ENCODE measurements at places on chromosomes 3 and 15.

DNA sequence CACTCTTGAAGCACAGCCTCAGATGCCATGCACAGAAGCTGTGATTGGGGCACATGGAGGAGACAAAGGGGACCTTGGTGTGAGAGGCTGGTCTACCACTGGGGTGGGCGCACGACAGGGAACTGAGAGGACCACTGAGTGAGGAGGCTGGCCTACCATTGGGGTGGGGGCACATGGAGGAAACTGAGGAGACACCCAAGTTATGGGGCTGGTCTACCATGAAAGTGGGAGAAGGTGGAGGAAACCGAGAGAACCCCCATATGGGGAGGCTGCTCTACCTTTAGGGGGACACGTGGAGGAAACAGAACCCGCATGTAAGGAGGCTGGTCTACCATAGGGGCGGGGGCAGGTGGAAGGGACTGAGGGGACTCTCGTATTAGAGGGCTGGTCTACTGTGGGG is 153.4 kb downstream of the FBLN2 start:
- no peak for DNase-seq

- no peak for DNase-seq
Observed at GRCh38 chr3:183816681-183817510, 8.5 kb downstream of the MAP6D1 start.

- DNase-seq = no peak
Observed at GRCh38 chr3:165742351-165742750, 94.9 kb downstream of the BCHE start.

DNA sequence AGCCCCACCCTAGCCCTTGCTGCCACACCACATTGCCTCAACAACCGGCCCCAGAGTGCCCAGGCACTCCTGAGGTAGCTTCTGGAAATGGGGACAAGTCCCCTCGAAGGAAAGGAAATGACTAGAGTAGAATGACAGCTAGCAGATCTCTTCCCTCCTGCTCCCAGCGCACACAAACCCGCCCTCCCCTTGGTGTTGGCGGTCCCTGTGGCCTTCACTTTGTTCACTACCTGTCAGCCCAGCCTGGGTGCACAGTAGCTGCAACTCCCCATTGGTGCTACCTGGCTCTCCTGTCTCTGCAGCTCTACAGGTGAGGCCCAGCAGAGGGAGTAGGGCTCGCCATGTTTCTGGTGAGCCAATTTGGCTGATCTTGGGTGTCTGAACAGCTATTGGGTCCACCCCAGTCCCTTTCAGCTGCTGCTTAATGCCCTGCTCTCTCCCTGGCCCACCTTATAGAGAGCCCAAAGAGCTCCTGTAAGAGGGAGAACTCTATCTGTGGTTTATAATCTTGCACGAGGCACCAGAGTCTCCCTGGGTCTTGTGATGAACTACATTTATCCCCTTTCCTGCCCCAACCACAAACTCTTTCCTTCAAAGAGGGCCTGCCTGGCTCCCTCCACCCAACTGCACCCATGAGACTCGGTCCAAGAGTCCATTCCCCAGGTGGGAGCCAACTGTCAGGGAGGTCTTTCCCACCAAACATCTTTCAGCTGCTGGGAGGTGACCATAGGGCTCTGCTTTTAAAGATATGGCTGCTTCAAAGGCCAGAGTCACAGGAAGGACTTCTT is 39.1 kb downstream of the MESD start:
- no peak for DNase-seq
